ENCODE measurements at places on chromosomes 12 and 14.

- no peak for DNase-seq
Observed at GRCh38 chr14:103862393-103862782, 15.0 kb upstream of the PPP1R13B start.

DNA sequence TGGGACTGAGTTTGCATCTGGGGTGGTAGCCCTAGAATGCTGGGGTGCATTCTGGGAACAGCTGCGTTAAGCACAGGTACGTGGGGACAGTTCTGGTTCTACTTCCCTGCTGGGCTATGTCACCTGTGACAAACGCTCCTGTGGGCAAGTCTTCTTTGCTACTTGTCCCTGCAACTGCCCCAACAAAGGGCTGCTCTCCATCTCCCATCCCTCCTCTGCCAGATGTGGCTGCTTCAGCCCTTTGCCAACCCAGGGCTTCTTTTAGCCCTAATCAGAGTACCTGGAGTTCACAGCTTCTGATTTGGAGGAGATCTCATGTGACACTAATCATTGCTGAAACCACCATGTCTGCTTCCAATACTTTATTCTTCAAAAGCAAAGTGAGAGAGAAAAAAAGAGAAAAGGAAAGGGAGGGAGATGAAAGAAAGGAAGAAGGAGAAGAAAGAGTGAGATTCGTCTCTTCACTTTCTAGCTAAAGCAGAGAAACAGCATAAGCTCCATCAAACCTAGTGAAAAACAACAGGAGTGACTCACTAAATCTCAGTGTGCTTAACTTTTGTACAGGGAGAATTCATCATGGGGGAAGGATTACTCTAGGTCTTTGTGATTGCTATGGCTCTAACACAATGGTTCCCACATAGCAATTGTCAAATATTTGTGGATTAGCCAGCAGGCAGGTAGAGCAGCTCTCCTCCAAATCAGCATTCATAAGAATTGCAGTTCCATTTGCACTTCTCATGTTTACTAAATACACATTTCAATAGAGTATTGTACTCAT lies 174.8 kb downstream of the LRIG3 start:
- DNase-seq: no peak

DNA sequence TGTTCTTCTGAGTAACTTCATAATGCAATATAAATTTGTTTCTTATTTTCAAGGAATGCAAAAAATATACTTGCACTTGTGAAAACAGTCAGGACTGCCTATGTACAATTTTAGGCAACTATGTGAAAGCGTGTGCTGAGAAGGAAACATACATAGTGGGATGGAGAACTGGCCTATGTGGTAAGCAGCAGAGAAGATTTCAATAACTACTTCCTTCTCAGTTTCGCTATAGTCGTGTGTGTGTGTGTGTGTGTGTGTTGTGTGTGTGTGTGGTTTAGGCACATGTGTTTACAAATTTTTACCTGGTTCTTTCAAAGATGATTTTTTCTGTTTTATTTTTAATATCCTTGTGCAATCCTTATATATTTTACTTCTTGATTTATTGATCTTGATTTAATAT lies 211.8 kb downstream of the LRRK2 start:
- no peak for DNase-seq

GRCh38 chr12:5856692-5857091 lies 88.4 kb downstream of the ANO2 start:
- DNase-seq: no peak

DNA sequence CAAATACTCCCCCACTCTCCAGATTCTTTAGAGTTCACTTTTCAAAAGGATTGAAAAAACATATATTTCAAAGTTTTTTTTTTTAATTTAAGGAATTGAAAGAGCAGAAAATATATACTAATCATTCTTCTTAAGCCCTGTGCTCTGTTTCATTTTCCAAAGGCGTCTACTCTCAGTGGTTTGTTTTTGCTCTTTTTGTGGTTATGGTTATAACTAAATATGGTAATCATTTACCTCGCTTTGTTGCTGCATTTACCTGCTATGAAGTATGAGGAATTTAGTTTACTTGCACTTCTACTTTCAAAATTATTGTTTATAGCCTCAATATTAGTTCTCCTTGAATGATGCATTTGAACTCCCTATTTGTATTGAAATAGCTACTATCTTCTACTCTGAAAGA lies 55.9 kb upstream of the LRRK2 start:
- DNase-seq: no peak

GRCh38 chr14:56117765-56118610 lies at the start of gene PELI2:
Gene PELI2 (plus strand): TSS chr14:56118411. CDS start chr14:56118661, 250 bp downstream.
- DNase-seq: peak; percentile 37

GRCh38 chr14:87829543-87829942 lies 163.4 kb downstream of the GALC start:
- no peak for DNase-seq

DNA sequence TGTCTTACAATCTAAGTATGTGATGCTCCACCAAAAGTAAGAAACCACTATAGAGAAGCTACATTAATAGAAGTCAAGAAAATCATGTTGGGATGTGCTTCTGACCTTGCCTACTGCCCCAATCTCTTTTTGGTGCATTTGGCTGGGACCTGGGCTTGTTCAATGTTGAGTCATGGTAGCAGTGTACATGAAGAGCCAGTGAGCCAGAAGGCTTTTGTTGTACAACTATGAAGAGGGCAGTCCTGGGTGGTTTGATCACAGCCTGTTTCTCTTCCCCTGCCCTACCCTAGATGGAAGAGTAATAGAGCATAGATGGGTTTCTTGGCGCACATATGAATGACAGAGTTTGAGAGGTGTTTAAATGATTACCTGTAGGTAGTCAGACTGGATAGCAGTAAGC lies 56.4 kb downstream of the UBR7 start:
- no peak for DNase-seq

DNA sequence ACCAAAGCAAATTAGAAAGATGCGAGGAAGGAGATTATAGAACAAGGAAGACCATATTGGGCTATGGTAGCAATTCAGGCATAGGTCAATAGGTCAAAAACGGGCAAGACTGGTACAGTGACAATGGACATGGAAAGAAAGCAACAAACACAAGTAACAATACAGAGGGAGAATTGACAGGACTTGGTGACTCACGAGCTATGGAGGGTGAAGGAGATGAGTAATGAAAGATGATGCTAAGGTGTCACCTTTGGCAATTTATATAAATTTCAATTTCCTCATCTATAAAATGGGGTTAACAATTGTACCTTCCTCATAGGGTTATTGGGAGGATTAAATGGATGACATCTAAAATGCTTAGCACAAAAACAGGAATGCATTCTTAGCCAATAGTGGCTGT lies 15.1 kb upstream of the DUSP16 start:
- no peak for DNase-seq

DNA sequence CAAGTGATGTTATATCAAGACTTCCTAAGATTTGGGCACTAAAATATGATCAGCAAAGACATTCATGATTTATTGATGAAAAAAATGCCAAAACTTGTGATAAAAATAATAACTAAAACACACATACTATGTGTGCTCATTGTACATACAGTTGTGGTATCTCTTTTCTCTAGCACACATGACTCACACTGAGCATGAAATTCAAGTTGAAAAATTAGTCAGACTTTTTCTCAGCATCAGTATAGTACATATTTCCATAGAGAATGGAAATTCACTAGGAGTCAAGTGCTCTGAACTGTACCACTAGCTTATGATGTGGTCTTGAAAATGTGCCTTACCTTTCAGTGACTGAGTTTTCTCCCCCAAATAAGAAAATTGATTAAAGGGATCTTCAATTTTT lies 471.8 kb upstream of the FLRT2 start:
- no peak for DNase-seq

DNA sequence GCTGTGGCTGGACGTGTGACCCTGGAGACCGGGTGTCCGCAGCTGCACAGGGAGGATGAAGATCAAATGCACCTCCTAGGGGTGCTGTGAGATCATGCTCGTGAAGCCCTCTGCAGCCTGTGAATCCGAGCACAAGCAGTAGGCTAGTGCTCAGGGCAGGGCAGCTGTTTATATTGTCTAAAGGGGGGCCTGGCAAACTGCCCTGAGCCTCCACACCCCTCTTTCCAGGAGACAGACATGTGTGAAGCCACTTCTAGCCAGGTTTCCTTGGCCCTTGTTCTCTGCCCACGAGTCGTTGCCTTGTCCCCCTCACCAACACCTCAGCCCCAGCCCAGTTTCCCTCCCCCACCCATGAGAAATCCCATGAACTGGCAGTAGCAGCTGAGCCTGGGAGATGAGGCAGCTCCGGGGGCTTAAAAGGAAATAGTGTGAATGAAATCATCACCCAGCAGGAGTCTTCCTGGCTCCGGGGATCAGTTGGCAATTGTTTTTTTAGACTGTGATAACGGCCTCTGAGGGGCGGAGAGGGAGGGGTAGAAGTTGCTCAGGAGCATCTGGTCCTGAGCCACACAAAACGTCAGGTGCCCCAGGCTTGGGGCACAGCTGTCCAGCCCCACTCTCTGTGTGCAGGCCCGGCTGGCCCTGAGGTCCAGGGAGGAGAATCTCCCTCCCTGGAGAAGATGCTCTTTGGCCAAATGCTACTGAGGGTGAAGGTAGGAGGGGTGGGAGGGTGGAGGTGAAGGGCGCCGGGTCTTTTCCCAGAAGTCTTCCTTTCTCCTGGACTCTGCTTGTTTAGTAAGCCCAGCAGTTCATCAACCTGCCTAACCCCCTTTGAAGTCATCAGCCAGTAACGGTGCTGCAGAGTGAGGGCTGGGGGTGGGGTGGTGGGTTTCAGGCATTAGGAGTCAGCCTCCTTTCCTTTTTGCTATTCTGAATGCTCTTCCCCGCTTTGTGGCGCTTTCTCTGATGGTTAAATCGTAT lies 4.0 kb downstream of the FGF6 start:
- no peak for DNase-seq

- no peak for DNase-seq
Observed at GRCh38 chr12:111761706-111762105, 5.0 kb upstream of the ALDH2 start.

DNA sequence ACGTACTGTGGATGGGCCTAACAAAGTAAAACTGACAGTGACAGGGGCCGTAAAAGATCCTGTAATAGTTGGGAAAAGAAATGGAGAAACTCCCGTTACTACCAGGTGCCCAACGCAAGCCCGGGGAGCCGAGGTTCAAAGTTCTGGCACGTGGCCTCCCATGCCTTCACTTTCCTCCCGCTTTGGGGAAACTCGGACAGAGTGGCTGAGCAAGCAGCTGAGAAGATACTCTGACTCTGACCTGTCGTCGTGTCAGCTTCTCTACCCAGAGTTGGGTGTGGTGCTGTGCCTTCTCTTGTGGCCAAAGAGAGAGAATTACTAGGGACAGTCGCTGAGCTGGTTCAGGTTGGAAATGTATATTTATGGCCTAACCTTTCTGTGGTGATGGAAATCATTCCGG lies 1.7 kb downstream of the B4GALNT3 start:
- DNase-seq: no peak

DNA sequence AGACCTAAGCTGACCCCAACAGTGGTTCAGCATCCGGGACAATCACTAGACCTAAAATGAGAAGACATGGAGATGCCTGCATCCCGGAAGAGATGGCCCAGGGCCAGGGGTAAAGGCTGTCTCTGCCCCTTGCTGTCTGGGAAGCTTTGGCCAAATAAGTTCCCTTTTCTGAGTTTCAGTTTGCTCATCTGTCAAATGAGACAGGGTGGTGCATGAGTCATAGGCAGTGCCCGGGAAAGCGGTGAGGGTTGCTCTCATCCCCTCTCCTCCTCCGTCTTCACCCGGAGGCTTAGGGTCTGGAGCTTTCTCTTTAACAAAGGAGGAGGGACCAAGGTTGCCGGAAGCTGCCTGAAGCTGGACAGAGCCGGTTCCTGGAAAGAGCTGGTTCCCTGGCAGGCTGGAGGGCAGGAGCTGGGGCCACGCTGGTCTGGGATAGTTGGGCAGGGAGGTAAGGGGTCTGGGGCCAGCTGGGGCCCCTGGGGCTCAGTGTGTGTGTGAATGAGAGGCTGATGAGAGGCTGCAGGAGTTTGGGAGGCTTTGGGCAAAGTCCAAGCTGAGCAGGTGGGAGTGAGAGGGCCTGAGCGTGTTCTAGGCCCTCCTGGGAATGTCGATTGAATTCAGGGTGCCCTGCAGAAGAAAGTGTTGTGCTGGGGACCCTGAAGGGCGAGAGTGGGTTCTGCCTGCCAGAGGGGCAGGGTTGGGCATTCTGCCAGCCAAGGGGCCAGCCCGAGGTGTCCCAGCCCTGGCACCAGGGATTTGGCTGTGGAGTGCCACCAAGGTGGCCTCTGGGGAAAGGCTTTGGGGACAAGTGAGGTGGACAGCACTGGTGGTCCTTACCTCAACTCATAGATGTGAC lies at the start of gene SDSL:
Gene SDSL, plus strand, starts transcription at position 351 of the 856 bp plus-strand sequence. CDS start 5,603 bp downstream, outside the sequence.
- no peak for DNase-seq

Data from stimulated activated CD8-positive, alpha-beta memory T cell treated with anti-CD3 and anti-CD28 coated beads, Interleukin-15, amount 100 ng/mL, for 24 hours (primary cell).